ENCODE measurements at places on chromosomes 3 and 15. TPM values are rescaled to one million over a fixed set of nuclear protein-coding genes. Genes with fewer than 3 reads are reported as not detected.

HRG gene
- 0.58 TPM for total RNA-seq

CSTA gene
- 16.8 TPM for total RNA-seq

KNG1 gene
- not detected for total RNA-seq

CCR8 gene
- total RNA-seq: not detected

DNA sequence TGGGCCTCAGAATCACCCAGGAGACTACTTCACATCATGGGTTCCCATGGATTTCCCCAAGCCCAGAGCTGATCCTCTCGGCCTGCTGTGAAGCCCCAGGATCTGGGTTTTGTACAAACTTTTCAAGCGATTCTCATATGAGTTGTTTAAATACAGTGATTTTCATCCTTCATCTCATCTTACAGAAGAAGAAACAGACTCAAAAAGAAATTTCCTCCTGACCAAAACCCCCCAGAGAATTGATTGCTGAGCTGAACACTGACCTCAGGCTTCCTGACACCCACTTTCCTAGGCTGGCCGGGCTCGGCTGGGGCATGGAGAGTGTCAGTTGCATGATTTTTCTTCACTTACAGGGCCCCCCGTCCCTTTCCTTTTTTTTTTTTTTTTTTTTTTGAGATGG lies 60.3 kb downstream of the BDH1 start:
- no peak overlapping the region for H3K27ac ChIP-seq
- no peak overlapping the region for H3K4me3 ChIP-seq
- H3K27me3 ChIP-seq: no peaks in the 10 kb centered on the region

- no peak overlapping the region for H3K27ac ChIP-seq
- no peak overlapping the region for H3K4me3 ChIP-seq
- no peaks in the 10 kb centered on the region for H3K4me1 ChIP-seq
- no peaks in the 10 kb centered on the region for H3K36me3 ChIP-seq
- DNase-seq: no peak
Measured at GRCh38 chr3:179079537-179079936, 7.9 kb upstream of the ZMAT3 start.

DNA sequence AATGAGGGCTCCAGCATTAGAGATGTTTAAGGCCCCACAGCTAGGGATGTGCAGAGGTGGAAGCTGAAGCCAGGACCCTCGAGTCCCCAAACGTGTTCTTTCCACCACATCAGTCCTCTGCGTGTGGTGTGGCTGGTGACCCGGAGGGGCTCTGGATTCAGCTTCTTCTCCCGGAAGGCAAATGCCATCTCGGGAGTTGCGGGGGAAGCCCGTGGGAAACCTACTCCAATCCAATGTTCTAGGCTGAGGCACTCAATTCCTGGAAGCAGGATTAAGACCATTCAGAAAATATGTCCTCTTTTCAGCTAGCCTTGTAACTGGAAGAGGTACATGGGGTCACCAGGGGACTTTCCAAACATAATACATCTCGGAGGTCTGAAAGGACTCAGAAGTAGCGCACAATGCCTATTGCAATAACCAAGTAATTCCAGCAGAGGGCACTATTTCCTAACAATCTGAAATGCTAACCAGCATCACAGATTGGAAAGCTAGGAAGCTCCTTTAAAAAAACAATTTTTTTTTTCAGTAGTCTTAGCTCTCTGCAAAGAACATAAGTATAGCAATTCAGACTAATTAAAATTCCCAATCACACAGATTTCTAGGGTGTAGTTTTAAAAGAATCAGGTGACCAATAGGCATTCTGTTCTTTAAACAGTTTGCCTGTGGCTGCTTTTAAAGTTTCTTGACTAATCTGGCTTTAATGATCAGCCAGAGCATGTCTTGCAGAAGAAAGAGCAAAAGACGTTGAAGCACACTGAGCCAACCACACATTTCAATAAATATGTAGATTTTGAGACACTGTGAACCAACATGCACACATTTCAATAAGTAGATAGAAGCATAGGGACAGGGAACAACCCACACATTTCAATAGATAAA lies 36.1 kb downstream of the BNC1 start:
- H3K27ac ChIP-seq: peak overlapping the region; percentile 7
- peak; percentile 34 for DNase-seq
- H3K4me1 ChIP-seq: peaks cover 17% of the 10 kb centered on the region
- H3K27me3 ChIP-seq: no peaks in the 10 kb centered on the region
- H3K4me3 ChIP-seq: no peak overlapping the region

DNA sequence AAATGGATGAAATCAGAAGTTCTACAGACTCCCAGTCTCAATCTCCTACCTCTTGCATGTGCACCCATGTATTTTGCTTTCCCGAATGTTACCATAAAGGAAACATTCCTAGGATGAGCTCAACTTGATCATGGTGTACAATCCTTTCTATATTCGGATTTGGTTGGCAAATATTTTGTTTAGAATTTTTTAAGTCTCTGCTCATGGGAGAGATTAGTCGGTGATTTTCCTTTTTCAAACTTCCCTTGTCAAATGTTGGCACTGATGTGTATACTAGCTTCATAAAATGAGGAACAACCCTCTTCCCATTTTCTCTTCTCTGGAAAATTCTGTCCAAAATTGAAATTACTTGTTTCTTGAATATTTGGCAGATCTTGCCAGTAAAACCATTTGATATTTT lies 317.6 kb upstream of the RASGRP1 start:
- DNase-seq: no peak
- peaks cover 9% of the 10 kb centered on the region for H3K4me1 ChIP-seq
- H3K4me3 ChIP-seq: no peak overlapping the region

DNA sequence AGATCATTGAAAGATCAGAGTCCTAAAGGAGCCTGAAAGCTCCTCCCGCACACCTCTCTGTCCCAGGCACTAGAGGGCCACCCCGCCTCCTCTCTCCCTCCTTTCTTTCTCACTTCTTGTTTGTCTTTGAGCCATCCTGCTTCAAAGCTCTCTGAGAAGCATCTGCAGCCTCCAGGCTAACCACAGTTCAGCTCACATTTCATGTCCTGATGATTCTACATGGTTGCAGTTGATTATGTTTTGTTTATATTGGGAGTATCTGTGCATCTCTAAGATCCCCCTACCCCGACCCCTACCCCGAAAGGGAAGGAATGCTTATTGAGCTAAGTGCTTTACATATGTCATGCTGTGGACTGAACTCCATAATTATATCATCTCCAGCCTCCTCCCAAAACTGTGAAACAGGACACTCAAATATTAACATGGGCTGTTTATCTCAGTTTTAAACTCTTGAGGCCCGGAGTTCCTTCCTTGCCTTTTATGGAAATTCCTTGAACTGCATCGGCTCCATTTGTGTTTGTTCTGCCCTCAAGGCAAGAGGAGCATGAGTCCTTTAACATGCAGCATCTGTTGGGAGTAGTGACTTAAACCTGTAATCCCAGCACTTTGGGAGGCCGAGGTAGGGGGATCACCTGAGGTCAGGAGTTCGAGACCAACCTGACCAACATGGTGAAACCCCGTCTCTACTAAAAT lies 30.9 kb downstream of the MGLL start:
- H3K27ac ChIP-seq: peak overlapping the region; percentile 54
- peak; percentile 84 for DNase-seq
- no peaks in the 10 kb centered on the region for H3K27me3 ChIP-seq

DNA sequence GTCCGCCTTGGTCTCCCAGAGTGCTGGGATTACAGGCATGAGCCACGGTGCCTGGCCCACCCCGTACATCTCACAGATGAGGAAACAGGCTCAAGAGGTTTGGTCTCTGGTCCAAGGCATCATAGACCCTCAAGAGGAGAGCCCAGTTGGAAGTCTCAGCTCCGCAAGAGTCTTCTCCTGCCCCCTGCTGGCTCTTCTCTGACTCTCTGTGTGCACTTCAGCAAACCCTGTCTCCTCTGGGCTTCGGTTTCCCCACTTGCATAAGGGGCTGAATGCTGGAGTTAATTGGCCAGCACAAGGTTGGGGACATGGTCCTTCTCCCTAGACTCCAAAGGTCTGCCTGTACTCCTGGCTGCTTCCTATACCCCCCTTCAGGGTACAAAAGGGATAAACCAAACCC lies 3.9 kb downstream of the MST1R start:
- no peak for DNase-seq
- no peaks in the 10 kb centered on the region for H3K27me3 ChIP-seq
- H3K4me3 ChIP-seq: peak overlapping the region; percentile 61
